ENCODE measurements at places on chromosomes 7 and 10.

DNA sequence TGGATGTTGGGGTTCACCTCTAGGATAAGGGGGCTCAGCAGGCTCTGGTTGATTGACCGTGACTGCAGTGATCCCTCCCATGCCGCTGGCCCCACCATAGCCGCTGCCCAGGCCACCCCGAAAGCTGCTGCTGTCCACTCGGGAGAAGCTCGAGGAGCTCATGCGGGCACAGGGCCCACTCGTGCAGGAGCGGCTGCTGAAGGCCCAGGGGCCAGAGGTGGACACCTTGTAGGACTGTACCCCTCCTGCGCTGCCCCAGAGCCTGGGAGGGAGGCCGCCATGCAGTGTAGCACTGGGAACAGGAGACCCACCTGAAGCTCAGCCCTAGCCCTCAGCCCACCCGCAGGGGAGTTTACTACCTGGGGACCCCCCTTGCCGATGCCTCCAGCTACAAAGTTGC, 70.0 kb downstream of the CHRM2 start:
- DNase-seq = no peak

GRCh38 chr10:48895803-48896195, 43.8 kb downstream of the LRRC18 start:
- no peak for DNase-seq

DNA sequence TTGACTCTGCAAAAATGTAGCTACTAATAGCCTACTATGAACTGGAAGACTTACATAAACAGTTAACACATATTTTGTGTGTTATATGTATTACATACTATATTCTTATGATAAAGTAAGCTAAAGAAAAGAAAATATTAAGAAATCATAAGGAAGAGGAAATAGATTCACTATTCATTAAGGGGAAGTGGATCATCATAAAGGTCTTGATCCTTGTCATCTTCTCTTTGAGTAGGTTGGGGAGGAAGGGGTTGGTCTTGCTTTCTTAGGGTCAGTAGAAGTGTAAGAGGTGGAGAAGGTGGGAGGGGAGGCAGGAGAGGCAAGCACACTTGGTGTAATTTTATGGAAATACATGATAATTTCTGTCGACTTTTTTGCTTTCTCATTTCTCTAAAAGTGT, 81.3 kb downstream of the NAMPT start:
- DNase-seq = no peak

GRCh38 chr10:44989597-44990301, 11.0 kb upstream of the ZNF22 start:
- peak; percentile 62 for DNase-seq

- DNase-seq = peak; percentile 78
These were observed 122.4 kb downstream of the CLEC2L start for GRCh38 chr7:139645572-139646523.

DNA sequence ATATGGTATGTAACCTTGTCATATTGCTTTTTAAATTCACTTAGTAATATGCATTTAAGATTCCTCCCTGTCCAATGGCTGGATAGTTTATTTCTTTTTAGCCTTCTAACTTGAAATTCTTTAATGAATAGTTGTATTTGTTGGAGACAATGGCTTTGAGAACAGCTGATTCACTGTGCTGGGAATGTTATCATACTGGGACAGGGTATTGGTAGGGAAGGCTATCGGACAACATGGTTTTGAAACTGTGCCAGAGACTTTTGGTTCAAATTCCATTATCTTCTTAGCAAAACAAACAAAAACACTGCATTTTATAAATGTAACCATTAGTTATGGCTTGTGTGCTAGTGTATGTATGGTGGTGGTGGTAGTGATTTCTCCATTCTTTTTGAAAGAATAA, 517.1 kb upstream of the ANKRD30A start:
- DNase-seq = no peak
